ENCODE measurements at places on chromosomes 5 and 9.

DNA sequence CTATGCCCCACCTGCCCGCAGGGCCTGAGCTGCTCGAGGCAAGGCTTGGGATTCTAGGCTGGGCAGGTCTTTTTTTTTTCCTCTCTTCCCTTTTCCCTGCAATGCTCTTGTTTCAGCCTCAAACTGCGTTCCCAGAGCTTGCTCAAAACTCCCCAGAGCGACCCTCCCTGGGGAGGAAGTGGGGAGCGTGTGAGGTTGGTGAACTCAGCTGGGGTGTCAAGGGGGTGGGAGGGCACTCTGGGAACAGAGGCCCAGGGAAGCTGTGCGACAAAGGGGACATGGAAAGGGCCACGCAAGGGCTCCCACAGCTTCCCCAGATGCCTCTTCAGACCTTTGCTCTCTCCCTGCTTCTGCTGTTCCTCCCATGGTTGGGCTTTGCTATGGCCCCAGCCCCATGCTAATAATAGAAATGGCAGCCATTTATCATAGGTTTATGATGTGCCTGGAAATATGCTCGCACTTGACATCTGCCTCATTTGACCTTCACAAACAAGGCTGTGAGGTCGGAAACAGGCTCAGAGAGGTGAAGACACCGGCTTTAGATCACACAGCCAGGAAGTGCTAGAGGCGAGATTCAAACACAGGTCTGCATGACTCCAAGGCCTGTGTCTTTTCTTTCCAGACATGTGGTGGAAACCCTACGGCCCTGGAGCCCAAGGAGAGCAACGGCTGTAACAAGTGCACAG lies 40.9 kb upstream of the IL17B start:
- no peak for DNase-seq

DNA sequence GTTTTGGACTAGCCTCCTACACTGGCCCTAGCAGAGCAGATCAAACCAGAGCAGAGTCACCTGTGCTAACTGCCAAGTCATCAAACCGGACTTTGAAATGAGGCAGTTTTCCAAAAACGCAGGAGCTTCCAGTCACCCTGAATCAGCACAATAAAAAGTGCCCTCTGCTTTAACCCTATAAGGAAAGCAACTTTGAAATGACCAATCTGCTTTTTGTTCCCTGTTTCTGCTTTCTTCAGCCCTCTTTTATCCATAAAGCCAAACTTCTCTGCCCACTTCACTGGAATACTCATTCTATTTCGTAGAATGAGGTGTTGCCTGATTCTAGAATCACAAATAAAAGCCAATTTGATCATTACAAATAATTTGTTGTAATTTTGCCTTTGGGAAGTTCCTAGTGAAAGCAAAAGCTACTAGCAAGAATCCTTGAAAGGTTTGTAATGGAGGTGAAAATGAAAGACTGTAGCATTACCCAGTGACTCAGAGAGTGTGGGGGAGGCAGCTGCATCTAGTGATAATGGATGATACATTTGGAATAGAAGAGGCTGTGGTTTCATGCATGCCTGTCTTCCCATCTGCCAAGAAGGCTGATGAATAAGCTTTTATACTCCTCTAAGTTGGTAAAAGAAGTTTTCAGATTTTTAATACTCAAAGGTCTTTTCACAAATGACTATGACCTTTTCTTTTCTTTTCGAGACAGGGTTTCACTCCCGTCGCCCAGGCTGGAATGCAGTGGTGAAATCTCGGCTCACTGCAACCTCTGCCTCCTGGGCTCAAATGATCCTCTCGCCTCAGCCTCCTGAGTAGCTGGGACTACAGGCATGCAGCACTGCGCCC lies 14.9 kb downstream of the SPAAR start:
- peak; percentile 78 for DNase-seq

GRCh38 chr5:91727463-91727862 lies 344.3 kb upstream of the ARRDC3 start:
- no peak for DNase-seq

DNA sequence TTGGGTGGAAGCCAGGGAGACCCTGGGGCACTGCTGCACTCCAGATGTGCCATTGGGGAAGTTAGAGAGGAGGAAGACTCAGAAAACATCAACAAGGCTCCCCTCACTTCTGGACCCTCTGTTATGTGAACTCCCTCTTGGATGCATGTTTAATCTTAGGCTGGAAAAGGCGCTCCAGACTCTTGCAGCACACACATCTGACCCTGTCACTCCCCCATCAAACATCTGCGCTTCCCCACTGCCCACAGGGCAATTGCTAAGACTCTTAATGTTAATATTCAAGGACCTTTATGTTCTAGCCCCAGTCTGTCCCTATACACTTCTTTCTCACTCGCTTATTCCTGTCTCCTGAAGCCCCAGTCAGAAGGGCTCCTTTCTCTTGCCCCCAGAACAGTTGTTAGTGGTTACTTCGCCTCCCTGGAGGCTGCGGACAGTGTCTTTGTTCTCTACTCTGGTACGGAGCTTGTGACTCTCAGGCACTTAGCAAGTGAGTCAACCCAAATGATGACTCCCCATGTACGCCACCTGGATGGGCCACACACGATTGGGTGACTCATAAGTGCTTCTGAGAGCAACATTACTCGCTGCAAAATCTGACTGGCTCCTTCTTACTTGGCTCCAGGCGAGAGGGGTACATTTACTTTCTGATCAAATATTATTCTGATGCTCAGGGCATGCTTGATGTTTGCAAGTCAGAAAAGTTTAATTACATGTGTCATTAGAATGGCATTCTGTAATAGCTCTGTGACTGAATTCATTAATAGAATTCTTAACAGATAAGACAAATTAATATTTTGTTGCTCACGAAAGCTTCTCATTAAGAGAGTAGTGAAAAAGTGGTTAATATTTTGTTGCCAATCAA lies 193.6 kb downstream of the HSPA4 start:
- peak; percentile 46 for DNase-seq

DNA sequence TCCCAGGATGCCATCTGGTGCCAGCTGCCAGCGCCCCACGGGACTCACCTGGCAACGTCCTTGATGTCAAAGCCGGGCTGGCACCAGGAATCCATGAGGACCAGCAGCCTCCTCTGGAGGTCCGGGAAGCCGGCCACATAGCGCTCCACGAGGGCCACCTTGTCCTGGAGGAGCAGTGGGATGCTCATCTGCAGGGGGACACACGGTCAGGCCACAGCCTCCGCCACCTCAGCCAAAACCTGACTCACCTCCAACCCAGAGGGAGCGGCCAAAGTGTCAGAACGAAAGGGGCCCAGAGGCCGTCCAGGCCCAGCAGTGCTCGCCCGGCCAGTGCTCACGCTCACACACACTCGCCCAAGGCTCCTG lies 56.5 kb downstream of the EXD3 start:
- no peak for DNase-seq

GRCh38 chr5:142674531-142675469 lies 11.1 kb downstream of the FGF1 start:
- DNase-seq = no peak

GRCh38 chr5:173741729-173742431 lies 125.4 kb upstream of the BOD1 start:
- no peak for DNase-seq

Measured in fibroblast of the conjunctiva (primary cell).